ENCODE measurements at places on chromosomes 1 and 21.

- DNase-seq, result no peak
Observed at GRCh38 chr1:43970911-43971310, 1.1 kb downstream of the DPH2 start.

- DNase-seq, result no peak
Observed at GRCh38 chr1:13461977-13462376, 51.7 kb downstream of the PRAMEF20 start.

- DNase-seq, result no peak
Observed at GRCh38 chr1:53524428-53525375, 65.5 kb downstream of the DMRTB1 start.

- DNase-seq, result no peak
Observed at GRCh38 chr1:41783189-41783639, 135.5 kb downstream of the HIVEP3 start.

- no peak for DNase-seq
Observed at GRCh38 chr1:13675151-13675651, 24.8 kb upstream of the PRDM2 start.

DNA sequence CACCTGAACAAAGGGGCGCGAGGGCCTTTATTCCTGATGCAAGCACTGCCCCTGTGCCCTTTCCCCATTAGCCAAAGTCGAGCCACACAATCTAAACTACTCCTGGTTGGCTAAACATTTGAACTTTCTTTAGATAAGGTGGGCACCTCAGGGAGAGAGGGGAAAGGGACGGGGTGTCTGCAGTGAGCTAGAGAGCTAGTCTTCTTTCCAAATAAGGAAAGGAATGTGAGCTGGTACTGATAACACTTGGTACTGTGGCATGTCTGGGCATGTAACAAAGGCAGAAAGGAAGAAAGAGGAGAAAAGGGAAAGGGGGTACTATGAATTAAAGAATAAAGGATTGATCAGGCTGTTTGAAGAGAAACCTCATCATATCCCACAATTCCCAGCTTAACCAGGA is 62.8 kb downstream of the OVGP1 start:
- no peak for DNase-seq

GRCh38 chr1:167522246-167522645 is 3.9 kb upstream of the CD247 start:
- DNase-seq, result no peak

- DNase-seq, result no peak
Observed at GRCh38 chr1:115837341-115837739, 3.6 kb downstream of the NHLH2 start.

GRCh38 chr1:18142969-18143368 is 35.4 kb downstream of the IGSF21 start:
- DNase-seq, result no peak

- DNase-seq, result no peak
Observed at GRCh38 chr1:99850459-99851291, 514 bp downstream of the AGL start.

DNA sequence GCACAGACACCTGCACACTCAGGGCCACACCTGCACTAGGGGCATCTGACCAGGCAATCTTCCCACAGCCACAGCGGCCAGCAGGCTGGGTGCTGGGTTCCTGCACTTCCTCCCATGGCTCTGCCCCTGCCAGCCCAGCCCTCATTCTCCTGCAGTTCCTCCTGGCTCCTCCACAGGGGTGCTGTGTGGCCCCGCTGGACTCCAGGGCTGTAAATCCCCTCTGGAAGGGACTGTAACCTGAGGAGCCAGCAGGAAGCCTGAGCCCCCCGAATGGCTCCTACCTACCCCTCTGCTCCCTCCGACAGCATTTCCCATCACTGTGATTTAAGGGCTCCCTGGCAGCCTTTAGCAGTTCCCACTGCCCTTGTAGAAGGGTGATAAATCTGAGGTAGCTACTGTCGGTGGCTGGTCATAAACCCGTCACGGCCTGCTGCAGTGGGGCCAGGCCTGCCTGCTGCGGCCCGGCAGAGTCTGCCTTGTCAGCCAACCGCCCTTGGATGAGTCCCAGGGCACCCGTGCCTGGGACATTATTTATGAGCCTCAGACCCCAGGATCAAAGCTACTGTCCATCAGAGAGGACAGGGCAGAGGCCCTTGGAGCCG is 8.8 kb downstream of the UBL4B start:
- no peak for DNase-seq

DNA sequence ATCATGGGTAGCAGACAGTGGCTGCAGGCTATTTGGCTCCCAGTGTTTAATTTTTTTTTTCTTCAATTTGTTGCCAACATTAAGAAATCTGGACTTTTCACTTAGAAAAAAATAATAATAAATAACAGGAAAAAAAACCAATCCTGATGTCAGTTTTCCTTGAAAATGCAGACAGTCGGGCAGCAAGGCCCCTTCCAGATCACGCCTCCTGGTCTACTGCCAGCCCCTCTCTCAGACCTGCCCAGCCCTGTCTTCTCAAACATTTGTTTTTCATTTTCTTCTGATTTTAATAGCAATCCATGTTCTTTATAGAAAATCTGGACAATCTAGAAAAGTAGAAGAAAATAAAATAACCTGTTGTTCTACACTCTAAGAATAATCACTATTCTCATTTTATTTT is 15.5 kb downstream of the IFNGR2 start:
- DNase-seq, result no peak

DNA sequence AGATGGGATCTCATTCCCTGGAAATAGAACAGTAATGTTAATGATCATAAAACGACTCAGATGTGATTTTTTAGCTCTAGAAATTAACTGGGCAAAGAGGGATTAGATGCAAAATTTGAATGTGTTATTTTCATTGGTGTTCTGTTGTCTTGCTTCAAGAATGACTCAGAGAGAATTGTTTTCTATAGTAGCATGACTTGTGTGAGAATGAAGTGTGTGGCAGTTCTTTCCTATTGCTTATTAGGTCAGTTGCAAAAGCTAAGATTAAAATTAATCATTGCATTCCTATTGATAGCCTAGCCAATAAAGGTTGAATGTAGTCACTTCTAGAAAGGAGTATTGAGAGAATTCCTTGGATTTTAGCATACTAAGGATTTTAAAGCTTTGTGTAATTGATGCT is 22.9 kb downstream of the SPEN start:
- DNase-seq, result no peak

- no peak for DNase-seq
Observed at GRCh38 chr1:151416231-151416630, 16.9 kb downstream of the PSMB4 start.

DNA sequence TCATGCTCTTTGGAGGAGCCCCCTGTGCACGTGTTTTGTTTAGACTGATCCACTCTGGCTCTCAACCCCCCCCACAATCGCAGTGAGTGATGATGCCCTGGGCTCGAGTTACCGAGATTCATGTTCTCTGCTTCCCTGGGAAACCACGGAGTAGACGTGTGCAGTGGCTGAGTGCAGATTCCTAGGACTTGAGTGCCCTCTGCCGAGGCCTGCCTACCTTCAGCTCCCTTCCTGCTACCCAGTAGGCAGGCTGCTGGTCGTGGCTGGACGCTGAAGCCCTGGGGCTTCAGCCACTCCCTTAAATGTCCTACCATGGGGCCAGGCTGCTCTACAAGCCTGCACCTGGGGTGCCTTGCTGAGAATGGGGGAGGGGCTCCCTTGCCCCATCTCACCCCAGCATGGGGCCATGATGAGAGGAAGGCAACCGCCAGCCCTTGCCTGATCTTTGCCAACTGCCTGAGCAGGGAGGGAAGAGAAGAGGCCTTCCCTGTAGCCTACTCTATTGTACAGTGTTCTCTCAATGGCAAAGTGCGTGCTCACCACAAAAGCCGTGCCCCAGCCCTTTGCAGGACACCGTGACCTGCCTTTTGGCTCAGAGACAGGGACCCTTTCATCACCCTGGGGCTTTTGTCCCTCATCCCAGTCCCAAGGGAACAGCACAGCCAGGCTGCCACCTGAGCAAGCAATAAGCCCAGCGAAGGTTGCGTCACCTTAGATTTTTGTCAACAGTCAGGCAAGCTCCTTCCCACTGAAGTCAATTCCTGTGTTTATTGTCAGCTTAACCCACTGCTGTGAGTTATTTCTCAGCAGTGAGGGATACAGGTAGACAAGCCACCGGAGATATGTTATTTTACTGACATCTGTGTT is 4.1 kb upstream of the GRIK3 start:
- no peak for DNase-seq

GRCh38 chr1:241939798-241940197 is 17.8 kb upstream of the BECN2 start:
- no peak for DNase-seq

GRCh38 chr1:22816803-22817202 is 106.2 kb downstream of the EPHB2 start:
- DNase-seq, result no peak

DNA sequence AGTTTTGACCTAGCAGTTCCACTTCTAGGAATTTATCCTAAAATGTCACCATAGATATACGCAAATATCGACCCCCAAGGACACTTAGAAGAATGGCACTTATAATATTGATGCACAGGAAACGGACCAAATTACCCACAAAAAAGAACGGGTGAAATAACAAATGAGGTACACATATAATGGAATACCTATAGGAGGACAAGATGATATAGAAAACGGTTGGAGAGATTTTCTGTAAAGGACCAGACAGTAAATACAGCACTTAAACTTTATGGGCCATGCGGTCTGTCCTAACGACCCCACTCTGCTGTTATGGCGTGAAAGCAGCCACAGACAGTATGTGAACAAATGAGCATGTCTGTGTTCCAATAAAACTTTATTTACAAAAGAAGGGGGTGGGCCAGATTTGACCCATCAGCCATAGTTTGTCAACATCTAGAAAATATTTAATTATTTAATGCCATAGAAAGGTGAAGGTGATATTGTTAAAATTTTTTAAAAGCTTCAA is 2.4 kb downstream of the TMPRSS3 start:
- DNase-seq, result no peak

DNA sequence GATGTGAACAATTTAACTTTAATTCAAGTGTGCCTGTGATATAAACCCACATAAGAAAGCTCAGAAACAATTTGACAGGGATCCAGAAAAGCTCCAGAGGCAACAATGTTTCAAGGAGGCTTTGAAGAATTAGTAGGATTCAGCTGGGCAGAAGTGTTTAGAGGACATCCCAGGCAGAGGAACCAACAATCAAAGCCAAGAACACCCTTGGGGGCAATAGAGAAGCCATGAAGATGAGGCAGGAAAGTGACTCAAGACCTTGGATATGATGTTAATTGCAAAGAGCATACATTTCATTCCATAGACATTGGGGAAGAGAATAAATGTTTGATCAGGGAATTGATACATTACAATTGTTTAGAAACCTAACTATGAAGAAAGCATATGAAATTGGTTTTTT is 280.3 kb downstream of the LTN1 start:
- no peak for DNase-seq

DNA sequence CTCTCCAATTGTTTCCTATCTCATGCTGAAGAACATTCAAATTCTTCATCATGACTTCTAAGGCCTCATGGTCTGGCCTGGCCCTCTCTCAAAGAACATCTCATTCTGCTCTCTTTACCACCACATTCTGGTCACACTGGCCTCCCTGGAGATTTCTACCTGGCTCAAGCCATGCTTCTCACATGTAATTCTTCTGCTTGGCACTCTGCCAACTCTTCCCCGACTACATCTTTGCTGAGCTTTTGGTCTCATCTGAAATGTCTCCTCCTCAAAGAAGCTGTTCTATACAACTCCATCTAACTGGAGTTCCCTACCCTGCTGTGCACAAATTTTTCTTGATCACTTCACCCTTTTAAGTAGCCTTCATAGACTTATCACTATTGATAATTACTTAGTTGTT is 1.4 kb upstream of the TBX19 start:
- DNase-seq, result no peak

DNA sequence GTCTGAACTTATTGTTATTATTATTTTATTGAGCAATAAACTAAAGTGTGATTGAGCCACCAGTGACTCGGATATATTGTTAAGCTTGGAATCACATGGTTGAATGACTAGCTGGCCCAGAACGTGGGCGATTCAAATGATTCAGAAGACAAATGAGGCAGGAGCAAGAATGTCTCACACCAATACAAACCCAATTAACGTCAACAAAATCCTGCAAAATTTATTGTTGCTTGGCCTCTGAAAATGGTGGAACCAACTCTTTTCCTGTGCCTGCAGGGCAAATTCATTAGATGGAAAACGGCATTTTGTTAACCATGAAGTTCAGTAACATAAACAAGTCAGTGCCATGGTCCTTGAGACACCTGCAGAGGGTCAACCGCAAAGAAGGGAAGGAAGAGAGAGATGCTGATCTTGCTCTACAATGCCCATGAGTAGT is 482.0 kb downstream of the SETD4 start:
- DNase-seq, result no peak

GRCh38 chr1:14970115-14970798 is 183.3 kb upstream of the TMEM51 start:
- DNase-seq, result no peak

GRCh38 chr1:70039485-70039884 is 165.9 kb downstream of the LRRC40 start:
- DNase-seq, result no peak

DNA sequence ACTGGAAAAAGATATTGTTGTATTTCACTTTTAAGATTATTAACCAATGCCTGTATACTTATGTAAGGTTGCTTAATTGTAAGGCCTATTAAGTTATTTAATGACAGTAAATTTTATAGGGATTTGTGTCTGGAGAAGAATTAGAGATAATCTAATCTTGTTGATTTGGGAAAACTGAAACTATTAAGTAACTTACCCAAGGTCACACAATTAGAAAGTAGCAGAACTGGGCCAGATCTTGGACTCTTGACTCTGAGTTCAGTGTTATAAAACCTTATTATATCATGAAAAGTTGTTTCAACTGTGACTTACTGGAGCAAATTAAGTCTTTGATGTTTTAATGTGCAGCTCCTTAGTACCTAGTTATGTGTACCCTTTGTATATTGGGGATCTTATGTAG is 38.5 kb downstream of the CAMTA1 start:
- DNase-seq, result no peak

- no peak for DNase-seq
Observed at GRCh38 chr21:41482301-41482700, 25.7 kb downstream of the TMPRSS2 start.

DNA sequence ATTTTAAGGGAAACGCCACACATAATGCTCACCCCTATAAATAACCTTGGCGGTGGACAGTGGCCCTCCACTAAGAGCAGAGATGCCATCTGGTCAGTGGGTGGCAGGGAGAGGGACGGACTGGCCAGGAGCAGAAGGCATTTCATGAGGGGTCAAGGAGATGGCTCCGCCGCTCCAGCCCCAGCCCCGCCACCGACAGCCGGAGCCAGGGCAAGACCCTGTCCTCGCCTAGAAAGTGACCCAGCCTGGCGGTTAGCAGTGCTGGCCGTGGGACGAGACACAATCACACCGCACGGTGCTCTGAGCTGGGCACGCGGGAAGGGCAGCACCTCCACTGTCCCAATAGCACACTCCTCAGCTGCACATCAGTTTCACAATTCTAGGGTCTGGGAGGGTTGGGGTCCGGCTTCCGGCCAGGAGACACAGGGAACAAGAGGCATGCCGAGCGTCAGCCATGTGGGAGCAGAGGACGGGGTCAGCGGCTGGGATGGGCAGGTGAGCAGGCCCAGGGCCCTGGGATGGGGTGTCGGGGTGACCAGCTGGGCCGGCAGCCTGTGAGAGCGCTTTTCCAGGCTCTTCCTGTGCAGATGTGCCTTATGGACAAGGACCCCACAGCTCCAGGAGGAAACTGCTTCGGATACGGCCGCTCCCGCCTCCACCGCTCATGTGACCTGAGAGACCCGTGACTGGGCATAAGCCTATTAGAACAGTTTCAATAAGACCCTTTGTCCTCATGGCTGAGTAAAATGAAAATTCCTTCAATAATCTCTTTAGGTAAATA is 5.7 kb downstream of the SLC19A1 start:
- no peak for DNase-seq

All from T-helper 9 cell (primary cell).